Keratinocyte (primary cell): ENCODE measurements at places on chromosomes 7 and 10.

DNA sequence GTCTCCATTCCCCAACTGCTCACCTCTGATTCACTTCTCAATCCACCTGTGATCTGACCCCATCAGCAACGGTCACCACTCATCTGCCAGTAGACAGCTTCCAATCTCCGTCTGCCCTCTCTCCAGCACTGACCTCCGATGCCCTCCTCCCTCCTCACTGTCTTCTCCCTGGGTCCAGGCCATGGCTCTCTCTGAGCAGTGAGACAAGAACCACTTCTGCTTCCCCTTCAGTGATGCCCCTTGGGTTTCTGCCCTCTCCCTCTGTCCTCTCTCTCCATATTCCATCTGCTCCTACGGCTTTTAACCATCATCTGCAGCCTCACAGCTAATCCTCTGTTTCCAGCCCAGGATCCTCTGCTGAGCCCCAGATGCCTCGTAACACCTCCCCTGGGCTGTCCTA, 55.5 kb upstream of the OPALIN start:
- no peak for DNase-seq

DNA sequence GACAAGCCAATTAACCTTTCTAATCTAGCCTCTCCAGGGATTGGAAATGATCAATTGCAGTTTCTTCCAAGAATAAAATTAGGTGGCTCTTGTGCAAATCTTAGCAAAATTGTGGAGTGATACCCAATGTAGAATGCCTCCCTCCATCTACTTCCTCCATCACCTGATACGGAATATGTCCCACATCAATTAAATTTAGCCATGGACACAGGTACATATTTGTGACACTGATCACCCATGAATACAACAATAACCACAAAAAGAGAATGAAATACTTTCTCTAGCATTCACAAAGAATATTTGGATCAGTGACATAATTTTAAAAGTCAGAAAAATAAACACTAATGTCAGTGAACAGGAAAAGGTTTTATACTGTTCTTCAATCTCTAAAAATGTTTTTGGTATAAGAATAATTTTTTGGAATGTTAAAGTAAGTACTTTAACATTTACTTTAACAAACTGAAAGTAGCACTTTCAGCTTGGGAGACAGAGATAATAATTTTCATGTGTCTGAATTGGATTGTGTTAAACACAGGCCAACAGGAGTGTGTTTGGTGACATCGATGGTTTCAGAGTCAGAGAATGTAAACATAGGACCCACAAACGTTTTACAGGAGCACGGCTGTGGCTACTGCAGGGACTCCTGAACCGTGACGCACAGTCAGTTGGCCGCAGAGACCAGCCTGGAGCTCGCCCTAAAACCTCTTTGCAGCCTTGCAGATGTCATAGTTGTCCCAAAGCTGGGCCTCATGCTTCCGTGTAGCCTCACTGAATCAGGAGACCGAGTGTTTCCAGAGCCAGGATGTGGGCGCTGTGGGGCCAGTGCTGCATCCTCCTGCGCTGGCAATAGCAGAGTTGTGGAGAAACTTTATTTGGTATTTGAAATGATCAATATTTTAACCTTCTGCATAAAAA, 7.2 kb downstream of the RBM20 start:
- DNase-seq: no peak

DNA sequence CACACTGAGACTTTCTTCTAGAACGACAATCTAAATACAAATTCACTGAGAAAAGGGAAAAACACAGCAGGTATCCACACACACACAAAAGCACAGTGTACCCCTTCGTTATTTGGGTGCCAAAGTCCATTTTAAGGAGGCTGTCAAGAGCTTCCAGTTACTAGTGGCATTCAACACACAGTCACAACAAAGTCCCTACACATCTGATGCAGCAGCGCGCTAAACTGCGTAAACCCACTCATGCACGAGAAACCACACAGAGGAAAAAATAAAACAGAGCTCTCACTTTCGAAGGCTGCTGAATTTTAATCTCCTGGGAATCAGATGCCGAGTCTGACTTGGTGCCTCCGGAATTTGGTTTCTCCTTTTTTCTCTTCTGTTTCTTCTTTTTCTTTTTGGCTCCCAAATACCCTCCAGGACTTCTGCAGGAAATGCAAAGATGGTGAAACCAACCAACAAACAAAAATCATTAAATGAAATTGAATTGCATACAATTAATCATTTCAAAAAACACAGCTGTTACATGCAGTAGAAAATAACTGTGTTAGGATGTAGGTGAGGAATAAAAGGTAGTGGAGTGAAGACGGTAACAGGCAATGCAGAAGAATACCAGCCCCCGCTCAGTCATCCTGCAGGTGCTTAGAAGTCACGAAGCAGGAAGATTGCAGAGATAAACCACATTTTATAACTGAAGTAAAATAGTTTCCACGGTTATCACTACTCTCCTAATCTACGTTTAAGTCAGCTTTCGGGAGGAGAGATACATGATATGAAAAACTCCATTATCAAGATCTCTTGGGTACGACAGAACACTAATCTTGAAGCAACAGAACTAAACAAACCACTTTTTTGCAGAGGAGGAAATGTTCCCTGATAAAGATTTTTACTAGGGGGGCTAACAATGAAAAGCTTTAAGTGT, 27.1 kb downstream of the NMT2 start:
- DNase-seq: no peak

GRCh38 chr7:110898516-110898915, 192.4 kb upstream of the LRRN3 start:
- DNase-seq: no peak

- DNase-seq: no peak
Measured at GRCh38 chr7:151406886-151407583, 2.8 kb downstream of the WDR86 start.

GRCh38 chr10:35466661-35467060, 130.4 kb downstream of the CCNY start:
- no peak for DNase-seq

DNA sequence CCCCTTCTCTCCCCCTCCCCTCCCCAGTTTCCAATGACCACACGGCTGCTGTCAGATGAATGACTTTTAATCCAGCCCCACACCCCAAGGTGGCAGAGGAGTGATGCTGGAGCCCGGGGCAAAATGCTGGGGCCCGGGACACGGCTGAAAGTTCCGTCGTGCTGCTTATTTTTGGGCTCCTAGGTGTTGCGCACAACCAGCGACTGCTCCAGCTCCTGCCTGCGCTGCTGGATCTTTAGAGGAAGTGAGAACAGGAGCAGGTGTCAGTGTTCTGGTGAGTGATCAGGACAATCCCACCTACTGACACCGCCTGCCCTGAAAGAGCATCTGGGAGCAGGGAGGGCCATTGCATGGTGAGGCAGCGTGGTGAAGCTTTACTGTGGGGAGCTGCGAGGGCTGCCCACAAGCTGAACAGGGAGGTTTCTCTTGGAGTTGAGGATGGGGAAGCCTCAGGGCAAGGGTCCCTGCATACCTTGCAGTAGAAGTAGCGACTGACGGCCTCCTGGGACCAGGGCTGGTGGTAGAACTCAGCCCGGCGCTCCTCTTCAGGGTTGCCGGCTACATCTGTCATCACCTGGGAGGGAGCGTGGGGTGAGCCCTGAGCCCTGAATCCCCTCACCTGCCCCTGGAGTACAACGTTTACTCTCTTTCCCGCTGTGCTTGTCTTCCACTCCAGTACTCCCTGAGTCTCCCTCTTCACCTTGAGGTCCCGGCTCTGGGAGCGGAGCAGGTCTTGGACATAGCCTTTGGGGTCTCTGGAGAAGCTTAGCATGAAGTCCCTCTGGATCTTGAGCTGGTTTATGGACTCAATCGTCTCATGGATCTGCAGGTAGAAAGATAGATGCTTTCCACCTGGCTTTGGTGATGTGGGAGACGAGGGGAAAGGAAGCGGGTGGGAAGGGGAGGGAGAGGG, 6.9 kb downstream of the CHPF2 start:
- DNase-seq: no peak

GRCh38 chr7:90938371-90938770, 325.9 kb upstream of the FZD1 start:
- DNase-seq: no peak

- DNase-seq: no peak
Measured at GRCh38 chr10:3131098-3131497, 41.5 kb downstream of the PITRM1 start.

DNA sequence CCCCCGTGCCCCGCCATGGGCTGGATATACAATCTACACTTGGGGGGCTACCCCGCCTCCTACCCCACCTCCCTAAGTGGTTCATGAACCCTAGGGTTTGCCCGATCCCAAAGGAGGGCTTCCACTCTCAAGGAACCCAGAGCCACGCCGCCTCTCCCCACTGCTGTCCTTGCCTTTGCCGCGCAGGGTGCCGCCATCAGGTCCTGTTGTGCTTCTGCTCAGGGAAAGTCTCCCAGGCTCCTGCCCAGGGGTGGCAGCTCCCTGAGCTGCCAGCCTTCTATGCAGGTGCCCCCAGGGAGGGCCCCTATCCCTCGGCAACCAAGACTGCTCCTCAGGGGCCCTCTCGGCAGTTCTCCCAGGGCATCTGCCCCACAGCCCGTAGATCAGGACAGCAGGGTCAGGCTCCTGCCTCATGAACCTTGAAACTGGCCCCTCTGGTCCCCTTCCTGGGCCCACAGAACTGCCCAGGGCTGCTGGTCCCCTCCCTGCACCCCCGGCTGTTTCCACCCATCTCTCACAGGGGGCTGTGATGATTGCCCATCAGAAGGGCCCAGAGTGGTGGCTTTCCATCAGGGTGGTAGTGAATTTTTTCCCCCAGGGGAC, 13.0 kb upstream of the PCBD1 start:
- DNase-seq: no peak
